Lung microvascular endothelial cell (primary cell): ENCODE measurements at places on chromosomes 7 and 10.

DNA sequence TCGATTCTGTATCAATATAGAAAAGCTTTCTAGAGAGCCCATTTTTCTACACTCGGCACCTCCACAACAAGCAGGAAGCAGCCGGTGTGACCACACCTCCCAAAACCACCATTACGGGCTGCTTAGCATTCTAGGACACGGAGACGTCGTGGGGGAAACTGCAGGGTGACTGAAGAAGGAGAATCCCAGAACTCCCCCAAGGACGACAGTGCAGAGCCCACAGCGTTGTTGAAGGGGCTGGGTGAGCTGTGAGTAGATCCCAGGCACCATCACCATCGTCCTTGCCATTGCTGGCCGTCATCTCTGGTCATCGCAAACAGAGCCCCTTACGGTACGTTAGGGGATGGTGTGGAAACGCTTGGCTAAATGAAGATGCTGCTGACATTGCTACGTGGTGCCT lies 351.8 kb downstream of the PTPRN2 start:
- DNase-seq, result no peak

DNA sequence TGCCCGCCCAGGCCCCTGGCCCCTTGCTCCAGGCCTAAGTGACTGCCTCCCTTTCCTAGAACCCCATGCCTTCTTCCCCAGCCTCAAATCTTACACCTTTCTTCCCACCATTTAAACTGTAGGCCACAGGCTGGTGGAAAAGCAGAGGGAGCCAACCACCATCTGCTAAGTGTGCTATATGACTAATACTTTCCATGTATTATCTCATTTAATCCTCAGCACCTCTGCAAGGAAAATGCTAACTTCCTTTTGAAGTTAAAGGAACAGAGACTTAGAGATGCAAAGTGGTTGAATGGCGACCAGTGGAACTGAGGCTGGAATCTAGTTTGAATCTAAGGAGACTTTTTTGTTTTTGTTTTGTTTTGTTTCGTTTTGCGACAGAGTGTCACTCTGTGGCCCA lies 17.8 kb upstream of the MTPAP start:
- no peak for DNase-seq

GRCh38 chr7:130417213-130417612 lies 23.6 kb downstream of the CEP41 start:
- no peak for DNase-seq

GRCh38 chr7:68846811-68847325 lies 751.4 kb upstream of the AUTS2 start:
- DNase-seq, result no peak

DNA sequence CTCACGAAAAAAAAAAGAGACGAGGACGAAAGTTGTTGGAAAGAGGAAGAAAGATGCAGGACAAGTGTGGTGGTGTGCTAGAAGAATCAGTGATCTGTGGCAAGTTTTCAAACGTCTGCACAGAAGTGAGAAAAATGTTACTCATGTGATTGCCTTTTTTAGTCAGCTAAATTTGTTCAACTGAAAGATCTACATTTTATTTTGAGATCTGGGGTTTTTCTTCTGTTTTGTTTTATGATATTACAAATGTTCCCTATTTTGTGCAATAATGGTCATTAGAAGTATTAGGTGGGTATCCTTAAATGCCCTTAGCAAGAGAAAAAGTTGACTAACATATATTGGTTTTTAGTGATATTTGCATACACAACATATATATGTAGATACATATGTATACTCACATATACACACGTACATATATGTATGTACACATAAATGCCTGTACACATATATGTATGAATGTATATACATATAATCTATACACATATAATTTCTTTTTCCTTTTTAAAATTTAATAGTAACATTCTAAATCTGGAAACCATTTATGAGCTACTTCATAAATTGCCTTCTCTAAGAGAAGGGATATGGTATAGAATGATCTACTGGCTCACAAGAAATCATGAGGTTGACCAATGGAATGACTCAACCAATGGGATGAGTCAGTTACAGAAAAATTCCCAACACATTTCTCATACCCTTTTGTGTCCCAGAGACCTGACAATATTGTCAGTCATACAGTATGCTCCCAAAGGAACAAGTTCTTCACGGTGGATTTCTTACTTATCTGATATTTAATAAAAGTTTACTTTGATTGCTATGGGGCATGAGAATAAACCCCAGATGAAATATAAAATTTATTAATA lies 38.4 kb downstream of the SLC39A12 start:
- DNase-seq, result no peak
